Ovary (tissue), 10 donors: ENCODE measurements at places on chromosomes 3 and 15. TPM values are rescaled to one million over a fixed set of nuclear protein-coding genes. Genes with fewer than 3 reads are reported as not detected.

DNA sequence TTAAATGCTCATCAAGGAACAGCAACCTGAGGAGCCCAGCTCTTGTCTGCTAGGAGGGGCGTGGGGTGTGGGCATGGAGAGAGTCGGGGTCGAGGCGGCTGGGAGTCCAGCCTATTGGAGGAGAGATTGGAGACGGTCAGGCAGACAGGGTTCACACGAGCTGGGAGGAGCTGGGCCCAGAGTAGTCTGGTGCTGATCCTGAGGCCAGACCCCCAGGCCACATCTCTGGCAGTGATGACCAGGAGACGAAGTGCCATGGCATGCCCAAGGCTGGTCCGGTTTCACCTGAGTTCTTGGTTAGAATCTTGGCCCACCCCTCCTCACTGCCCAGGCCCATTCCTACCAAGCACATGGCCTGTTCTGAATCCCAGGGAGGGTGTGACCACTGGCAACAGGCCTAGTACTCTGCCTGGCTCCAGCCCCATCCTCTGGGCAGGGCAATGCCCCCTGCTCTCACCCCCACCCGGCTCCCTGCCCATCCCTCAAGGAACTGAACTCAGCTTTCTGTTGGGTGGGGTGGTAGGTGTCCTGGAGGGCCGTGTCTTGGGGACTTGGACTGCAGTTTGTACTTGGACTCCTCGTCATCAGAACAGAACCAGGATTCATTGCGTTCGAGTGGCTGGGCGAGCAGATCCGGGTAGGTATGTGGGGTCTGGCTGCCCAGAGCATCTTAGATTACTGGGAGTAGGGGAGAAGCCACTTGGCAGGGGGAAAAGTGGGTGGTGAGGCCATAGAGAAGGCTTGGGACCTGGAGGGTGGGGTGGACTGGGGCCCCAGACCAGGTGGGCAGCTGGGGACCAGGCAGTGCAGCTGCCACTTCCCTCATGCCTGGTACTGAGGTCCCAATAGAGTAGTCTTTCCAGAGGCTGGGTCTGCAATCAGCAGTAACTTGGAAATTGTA is 20.8 kb downstream of the SLC28A1 start:
- no peak overlapping the region for H3K27ac ChIP-seq
- no peak overlapping the region for H3K4me3 ChIP-seq
- H3K27me3 ChIP-seq: no peaks in the 10 kb centered on the region
- no peaks in the 10 kb centered on the region for H3K36me3 ChIP-seq

GRCh38 chr3:149560001-149560400 is 85.5 kb downstream of the TM4SF4 start:
- peaks cover 13% of the 10 kb centered on the region for H3K4me1 ChIP-seq
- H3K4me3 ChIP-seq: no peak overlapping the region
- no peaks in the 10 kb centered on the region for H3K36me3 ChIP-seq
- DNase-seq: no peak

- peaks cover 1% of the 10 kb centered on the region for H3K4me1 ChIP-seq
- H3K27ac ChIP-seq: no peak overlapping the region
- peaks cover 3% of the 10 kb centered on the region for H3K27me3 ChIP-seq
- H3K4me3 ChIP-seq: no peak overlapping the region
Observed at GRCh38 chr3:65039754-65040210, 352.0 kb upstream of the ADAMTS9 start.

GRCh38 chr15:90044916-90045371 is 43.8 kb downstream of the ZNF710 start:
- peaks cover 4% of the 10 kb centered on the region for H3K4me1 ChIP-seq
- DNase-seq: no peak
- H3K27me3 ChIP-seq: no peaks in the 10 kb centered on the region
- no peaks in the 10 kb centered on the region for H3K36me3 ChIP-seq
- H3K27ac ChIP-seq: no peak overlapping the region

DBR1 gene
- total RNA-seq: 15.2 TPM

- no peaks in the 10 kb centered on the region for H3K27me3 ChIP-seq
- H3K27ac ChIP-seq: no peak overlapping the region
- H3K36me3 ChIP-seq: no peaks in the 10 kb centered on the region
- DNase-seq: no peak
- no peak overlapping the region for H3K4me3 ChIP-seq
- H3K4me1 ChIP-seq: no peaks in the 10 kb centered on the region
Observed at GRCh38 chr3:51362476-51362875, 22.6 kb upstream of the MANF start.

DNA sequence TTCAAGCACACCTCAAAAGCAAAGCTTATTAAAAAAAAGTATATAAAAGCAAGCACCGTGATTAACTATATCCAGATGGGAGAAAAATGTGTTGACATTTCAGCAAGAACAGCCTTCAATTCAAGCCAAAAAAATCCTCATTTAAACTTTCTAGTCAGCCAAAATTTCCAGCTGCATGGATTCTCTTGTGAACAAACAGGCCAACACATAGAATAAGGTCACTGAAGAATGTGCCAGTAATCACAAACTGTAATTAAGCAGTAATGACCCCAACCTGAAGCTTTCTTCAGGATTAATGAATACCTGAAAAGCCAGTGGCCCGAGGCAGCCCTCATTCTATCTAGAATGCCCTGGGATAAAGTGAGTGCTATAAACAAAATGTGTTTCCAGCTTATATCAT is 130.7 kb upstream of the KCNMB2 start:
- H3K27ac ChIP-seq: peak overlapping the region; percentile 6
- H3K27me3 ChIP-seq: no peaks in the 10 kb centered on the region
- DNase-seq: no peak
- no peak overlapping the region for H3K4me3 ChIP-seq
- peaks cover 2% of the 10 kb centered on the region for H3K4me1 ChIP-seq

DNA sequence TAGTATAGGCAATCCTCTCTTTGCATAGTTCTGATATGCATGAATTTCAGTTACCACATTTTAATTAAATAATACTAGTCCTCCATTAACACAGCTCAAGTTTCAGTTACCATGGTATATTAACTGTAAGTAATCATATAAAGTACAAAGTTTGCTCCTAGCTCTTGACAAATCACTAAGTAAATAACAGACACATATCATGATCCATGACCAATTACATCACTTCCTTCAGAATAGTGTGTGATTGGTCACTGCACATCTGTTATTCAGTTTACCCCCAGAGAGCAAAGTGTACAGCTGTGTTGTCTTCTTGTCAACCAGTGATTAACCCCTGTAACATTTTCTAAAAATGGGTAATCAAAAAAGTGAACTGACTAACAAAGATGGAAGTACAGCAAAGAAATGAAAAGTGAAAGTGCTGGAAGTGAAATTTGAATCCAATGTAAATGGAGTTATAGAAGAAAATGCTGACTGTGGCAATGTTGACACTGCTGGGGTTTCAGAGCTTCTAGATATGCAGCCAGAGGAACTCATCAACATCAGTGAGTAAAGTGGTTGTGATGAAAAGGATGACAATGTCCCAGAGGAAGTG is 30.2 kb upstream of the LEKR1 start:
- H3K4me3 ChIP-seq: no peak overlapping the region
- H3K27ac ChIP-seq: no peak overlapping the region
- DNase-seq: no peak
- H3K36me3 ChIP-seq: no peaks in the 10 kb centered on the region
- H3K4me1 ChIP-seq: no peaks in the 10 kb centered on the region

MOBP gene
- 0.23 TPM for total RNA-seq

GRCh38 chr3:50503504-50504342 is at the start of gene CACNA2D2:
Gene CACNA2D2 (minus strand): TSS chr3:50503634. CDS start chr3:50503423, 211 bp downstream.
- peaks cover 5% of the 10 kb centered on the region for H3K4me1 ChIP-seq
- no peaks in the 10 kb centered on the region for H3K36me3 ChIP-seq
- H3K27ac ChIP-seq: peak within 1 kb of the TSS; percentile 25

RPS27L gene
- 90.8 TPM for total RNA-seq

- H3K27me3 ChIP-seq: no peaks in the 10 kb centered on the region
- no peak overlapping the region for H3K27ac ChIP-seq
- H3K4me3 ChIP-seq: no peak overlapping the region
- DNase-seq: no peak
Observed at GRCh38 chr3:23444386-23444785, 241.3 kb downstream of the UBE2E2 start.

DNA sequence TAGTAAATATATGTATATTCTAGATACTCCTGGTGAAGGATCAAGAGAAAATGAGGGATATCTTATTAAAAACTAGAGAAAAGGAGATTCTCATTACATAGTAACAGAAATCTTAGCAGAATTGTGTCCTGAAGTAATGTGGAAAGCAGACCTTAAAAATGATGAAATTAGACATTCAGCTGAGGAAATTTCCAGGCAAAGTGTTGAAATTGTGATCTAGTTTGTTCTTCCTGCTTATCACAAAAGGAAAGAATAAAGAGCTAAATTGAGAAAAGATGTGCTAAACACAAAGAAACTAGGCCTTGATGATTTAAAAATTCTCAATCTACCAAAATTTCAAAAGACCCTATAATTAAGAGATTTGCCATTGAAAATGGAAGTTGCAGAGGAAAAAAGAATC is 362.6 kb upstream of the PLSCR5 start:
- H3K4me3 ChIP-seq: no peak overlapping the region
- DNase-seq: no peak
- H3K4me1 ChIP-seq: no peaks in the 10 kb centered on the region
- H3K27ac ChIP-seq: no peak overlapping the region

TMEM207 gene
- not detected for total RNA-seq

DNA sequence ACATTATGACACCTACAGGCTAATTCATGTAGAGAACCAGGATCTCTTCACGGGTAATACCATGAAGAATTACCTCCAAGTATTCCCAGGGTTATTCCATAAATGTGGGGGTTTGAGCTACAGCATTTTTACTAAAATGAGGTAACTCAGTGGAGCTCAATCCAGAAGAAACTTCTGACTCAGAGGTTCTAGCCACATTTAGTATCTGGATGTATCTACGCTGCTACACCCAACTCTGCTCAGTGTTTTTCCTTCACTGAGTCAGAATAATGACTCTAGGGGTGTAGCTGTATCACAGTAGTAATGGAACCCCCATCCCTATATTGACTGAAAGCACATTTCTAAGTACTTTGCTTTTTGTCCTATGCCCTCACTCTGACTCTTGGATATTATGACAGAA is 52.4 kb downstream of the COPS2 start:
- H3K27ac ChIP-seq: no peak overlapping the region
- H3K4me1 ChIP-seq: no peaks in the 10 kb centered on the region
- no peak overlapping the region for H3K4me3 ChIP-seq
- H3K36me3 ChIP-seq: no peaks in the 10 kb centered on the region

DNA sequence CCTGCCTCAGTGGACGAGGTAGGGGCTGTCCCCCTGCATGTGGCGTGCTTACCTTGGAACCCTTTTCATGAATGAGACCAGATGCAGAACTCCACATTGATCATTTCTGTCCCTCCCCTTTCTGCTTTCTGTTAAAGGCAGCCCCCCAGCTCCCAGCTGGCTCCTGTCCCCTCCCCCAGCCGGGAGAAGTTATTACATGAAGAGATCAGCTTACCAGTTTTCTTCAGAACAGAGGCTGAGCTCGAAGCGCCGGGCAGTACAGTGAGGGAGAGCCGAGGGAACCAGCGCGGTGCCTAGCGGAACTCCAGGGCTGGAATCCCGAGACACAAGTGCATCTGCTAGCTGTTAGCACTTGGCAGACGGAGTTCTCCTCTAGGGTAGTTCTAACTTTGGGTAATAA is 263.3 kb upstream of the NR2E3 start:
- no peaks in the 10 kb centered on the region for H3K36me3 ChIP-seq
- no peaks in the 10 kb centered on the region for H3K27me3 ChIP-seq
- peak; percentile 12 for DNase-seq

ISG20 gene
- total RNA-seq: 14.5 TPM

CCDC13 gene
- 0.28 TPM for total RNA-seq

LRRC34 gene
- total RNA-seq: 4.3 TPM

GP5 gene
- total RNA-seq: 0.52 TPM

GRCh38 chr15:84595660-84596059 is 5.1 kb upstream of the ZSCAN2 start:
- no peak for DNase-seq
- no peak overlapping the region for H3K27ac ChIP-seq
- H3K4me3 ChIP-seq: no peak overlapping the region
- peaks cover 3% of the 10 kb centered on the region for H3K4me1 ChIP-seq
- no peaks in the 10 kb centered on the region for H3K36me3 ChIP-seq
- no peaks in the 10 kb centered on the region for H3K27me3 ChIP-seq

IFT57 gene
- 65.1 TPM for total RNA-seq

GRCh38 chr3:184467171-184467570 is 87.3 kb downstream of the CHRD start:
- H3K36me3 ChIP-seq: no peaks in the 10 kb centered on the region
- no peak overlapping the region for H3K27ac ChIP-seq

DNA sequence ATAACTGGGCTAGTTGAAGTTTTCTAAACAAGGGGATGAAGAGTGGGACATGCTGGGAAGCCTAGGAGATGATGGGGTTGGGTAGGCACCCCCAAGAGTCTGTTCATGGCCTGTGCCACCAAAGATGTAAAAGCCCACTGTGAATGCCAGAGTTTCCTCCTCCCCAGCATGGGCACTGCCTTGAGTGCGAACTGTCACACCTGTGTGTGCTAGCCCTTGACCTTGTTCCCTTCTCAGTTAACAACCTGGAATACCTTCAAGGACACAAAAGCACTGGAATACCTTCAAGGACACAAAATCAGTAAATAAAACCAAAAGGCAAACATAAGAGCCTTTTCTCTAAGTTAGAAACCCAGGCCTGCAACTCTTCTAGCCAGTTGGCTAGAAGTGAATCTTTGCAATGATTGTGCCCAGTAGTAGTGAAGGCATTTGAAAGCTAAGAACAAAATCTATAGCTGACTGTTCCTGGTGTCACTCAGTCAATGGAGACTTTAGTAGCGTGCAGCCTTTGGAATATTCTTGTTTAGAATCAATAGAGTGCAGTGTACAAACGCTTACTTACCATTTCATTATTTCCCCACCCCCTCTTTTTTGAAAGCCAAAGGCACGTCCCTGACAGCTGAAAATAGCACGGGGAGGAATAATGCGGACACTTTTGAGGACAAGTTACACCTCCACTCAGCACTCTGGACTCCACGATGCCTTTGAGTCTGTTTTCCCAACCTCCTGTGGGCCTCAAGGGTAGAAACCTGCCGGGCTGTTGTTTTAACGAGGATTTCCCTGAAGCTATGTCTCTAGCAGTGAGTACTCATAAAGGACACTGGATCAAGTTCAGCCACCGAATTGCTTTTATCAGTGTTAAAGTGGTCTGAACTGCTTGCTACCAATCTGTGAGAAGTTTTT is 24.2 kb downstream of the PSMD6 start:
- no peak overlapping the region for H3K4me3 ChIP-seq
- no peak overlapping the region for H3K27ac ChIP-seq
- no peaks in the 10 kb centered on the region for H3K27me3 ChIP-seq
- DNase-seq: no peak
- H3K36me3 ChIP-seq: no peaks in the 10 kb centered on the region

CPN2 gene
- total RNA-seq: not detected

GRCh38 chr3:141011997-141012262 is 39.2 kb upstream of the SPSB4 start:
- no peak for DNase-seq
- H3K36me3 ChIP-seq: no peaks in the 10 kb centered on the region
- peaks cover 2% of the 10 kb centered on the region for H3K4me1 ChIP-seq
- no peak overlapping the region for H3K27ac ChIP-seq
- no peak overlapping the region for H3K4me3 ChIP-seq
